ENCODE measurements at places on chromosomes 3 and 15. TPM values are rescaled to one million over a fixed set of nuclear protein-coding genes. Genes with fewer than 3 reads are reported as not detected.

Gene GABRB3
- not detected for total RNA-seq

Gene GOLGA8T
- not detected for total RNA-seq

Gene PLA2G4E
- total RNA-seq = not detected

Gene C3orf52
- total RNA-seq = 1.3 TPM

Gene INKA1
- 12.0 TPM for total RNA-seq

Measured in GM23248 (cell line).